Hindlimb muscle (tissue), 1 donor: ENCODE measurements at places on chromosomes 2 and 18.

- no peak for DNase-seq
Measured at GRCh38 chr2:86157009-86157556, 38.2 kb downstream of the IMMT start.

DNA sequence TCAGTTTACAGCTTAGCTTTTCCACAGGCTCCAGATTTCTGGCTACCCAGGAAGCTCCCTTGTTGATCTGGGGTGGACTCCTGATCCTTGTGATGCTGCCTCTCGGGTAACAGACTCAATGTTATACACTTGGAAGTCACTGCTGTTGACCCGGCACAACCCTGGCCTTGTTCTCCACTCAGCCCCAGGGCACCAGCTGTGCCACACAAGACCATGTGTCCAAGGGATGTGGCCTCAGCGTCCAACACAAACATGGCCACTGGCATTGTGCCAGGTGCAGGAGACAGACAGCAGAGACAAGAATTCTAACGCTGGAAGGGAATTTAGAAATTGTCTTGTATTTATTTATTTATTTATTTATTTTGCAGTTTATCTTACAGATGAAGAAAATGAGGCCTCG lies 39.0 kb upstream of the PPP4R1 start:
- DNase-seq, result no peak

- no peak for DNase-seq
Measured at GRCh38 chr2:207421671-207422070, 108.1 kb upstream of the CREB1 start.

- DNase-seq, result no peak
Measured at GRCh38 chr2:240584486-240585031, 2.0 kb upstream of the CAPN10 start.

DNA sequence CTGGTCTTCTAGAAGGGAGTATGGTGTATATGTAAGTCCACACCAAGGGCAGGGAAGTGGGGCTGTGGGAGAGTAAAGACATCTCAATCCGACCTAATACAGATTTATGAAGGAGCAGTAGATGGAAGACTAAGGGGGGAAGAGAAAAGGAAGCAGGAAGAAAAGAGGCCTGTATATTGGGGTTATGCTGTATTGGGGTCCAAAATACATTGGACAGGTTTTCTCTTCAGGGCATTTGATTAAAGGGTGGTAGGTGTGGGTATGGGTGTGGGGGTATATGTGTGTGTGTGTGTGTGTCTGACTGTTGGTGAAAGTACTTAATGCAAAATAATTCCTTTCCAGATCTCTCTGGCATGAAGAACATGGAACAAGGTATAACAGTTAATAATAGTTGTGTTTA lies 33.6 kb upstream of the SCYGR2 start:
- no peak for DNase-seq

GRCh38 chr18:79438898-79439627 lies 43.3 kb downstream of the NFATC1 start:
- peak; percentile 67 for DNase-seq

- no peak for DNase-seq
Measured at GRCh38 chr2:140242889-140243288, 1462.7 kb upstream of the NXPH2 start.

DNA sequence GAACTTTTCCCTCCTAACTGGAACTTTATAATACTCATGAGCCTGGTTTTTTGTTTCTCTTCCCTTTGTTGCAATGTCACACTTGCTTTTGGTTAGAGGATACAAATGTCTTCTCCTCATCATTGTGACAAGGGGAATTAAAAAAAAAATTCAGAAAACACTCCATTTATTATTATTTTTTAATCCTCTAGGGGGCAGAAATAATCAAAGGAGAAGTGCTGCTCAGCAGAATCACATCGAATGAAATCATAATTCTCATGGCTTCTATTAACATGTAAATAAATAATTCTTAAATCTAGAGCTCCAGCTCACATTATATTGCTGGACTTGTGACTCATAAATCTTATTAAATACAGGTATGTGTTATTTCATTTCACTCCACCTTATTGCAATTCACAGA lies 273.8 kb downstream of the TRIB2 start:
- no peak for DNase-seq

DNA sequence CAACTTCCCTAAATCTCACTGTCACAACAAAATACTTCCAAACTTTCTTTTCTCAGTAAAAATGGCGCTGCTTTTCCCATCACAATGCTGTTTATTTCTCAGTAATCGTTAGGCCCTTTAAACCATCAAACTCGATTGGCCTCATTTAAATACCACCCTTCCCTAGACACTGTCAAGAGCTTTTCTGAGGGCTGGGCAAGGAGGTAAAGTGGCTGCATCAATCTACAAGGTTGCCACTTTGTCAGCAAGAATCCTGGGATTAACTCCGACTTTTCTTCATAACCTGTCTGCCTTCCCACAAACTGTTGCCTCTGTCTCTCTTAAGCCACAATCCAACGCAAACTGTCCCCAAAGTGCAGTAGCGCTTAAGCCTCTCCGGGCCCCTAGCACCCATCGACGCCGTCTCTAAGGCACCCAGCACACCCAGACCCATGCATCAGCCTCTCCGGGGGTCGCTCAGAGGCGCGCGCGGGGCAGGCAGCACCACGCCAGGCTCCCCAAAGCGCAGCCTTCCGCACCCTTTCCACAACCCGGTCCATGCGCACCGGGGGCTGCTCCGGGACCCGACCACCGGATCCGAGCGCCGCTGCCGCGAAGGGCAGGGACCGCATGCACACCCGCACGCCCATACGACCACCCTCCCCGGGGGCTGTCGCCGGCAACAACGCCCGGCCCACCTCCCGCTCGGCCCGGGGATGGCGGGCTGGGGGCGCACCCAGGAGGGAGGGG lies 683 bp downstream of the MBOAT2 start:
- peak; percentile 22 for DNase-seq

DNA sequence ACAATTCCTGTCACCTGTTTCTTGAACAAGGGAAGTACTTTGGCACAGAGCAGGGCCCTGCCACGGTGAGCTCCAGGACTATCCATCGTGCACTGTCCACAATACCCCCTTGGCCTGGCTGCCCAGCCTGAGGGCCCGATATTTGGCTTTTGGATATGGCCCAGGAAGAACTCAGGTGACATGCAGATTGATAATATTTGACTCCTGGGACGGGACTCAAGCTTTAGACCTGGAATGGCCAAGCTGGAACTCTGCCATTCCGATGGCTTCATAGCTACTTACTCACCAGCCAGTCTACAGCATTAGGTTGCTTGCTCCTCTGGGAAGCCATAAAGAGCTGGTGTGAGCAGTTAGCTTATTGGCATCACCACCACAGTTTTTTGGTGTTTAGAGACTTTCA lies 26.6 kb downstream of the EML6 start:
- no peak for DNase-seq

DNA sequence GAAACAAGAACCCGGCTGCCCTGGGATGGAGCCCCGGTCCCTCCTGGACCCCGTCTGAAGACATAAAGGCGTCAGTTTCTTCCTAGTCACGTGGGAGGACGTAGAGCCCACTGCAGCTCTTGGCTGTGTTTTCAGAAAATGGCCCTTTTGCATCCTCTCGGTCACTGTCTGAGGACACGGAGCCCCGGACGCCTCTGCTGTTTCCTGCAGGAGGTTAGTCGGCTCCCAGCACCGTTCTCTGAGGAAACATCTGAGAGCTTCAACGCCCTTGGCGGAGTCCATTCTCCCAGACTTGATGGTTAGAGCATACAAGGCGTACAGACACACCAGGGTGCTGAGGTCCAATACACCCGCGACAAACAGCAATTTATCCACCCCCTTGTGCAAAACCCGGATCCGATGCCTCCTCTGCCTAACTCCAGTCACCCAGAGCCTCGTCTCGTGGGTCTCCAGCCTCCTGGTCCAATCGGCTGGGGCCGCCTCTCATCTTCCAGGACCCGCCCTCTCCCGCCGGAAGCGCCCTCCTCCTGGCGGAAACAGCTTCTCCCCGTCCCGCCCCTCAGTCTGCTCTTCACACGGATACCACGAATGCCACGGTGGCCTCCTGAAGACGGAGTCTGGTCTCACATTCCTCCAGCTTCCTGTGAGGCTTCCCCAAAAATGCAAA lies 119.4 kb downstream of the TMEM18 start:
- DNase-seq, result no peak

DNA sequence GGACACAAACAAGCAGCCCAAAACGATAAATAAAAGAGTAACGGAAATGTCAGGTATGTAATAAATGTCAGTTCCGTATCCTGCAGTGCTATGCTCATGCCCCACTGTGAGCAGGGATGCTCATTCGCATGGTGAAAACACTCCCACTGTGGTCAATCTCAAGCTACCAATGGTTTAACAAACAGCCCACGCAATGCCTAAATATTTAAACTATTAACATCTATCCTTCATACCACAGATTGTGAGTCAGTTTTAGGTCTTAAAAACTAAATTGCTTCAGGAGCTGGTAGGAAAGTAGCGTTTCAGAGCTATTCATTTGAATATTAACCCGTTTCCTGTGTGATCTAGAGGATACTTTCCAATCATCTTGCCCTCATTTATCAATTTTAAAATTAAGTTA lies 207.4 kb downstream of the TCF4 start:
- no peak for DNase-seq

GRCh38 chr2:205273627-205274026 lies 408.7 kb upstream of the NRP2 start:
- no peak for DNase-seq

- DNase-seq, result no peak
Measured at GRCh38 chr2:144114760-144115159, 405.2 kb downstream of the ZEB2 start.

DNA sequence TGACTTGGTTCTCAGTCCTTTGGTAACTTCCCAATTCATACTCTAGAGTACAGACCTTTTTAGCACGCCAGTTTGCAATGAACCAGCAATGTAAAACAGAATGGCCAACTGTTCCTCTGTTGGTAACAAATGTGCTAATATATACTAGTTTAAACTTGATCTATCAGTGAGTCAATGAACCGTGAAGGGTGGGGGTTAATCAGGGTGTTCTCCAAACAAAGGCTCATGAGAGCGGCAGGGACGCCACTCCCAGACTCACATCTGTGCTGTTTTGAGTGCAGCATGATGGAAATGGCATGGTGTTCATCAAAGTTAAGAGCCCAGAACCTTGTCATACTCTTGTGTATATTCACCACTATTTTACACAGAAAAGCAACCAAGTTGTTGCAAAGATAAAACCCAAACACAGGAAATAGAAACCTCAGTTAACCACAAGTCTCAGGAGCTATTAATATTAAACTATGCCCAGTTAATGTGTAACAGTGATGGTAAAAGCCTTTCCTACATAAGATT lies 70.3 kb downstream of the CERKL start:
- no peak for DNase-seq

DNA sequence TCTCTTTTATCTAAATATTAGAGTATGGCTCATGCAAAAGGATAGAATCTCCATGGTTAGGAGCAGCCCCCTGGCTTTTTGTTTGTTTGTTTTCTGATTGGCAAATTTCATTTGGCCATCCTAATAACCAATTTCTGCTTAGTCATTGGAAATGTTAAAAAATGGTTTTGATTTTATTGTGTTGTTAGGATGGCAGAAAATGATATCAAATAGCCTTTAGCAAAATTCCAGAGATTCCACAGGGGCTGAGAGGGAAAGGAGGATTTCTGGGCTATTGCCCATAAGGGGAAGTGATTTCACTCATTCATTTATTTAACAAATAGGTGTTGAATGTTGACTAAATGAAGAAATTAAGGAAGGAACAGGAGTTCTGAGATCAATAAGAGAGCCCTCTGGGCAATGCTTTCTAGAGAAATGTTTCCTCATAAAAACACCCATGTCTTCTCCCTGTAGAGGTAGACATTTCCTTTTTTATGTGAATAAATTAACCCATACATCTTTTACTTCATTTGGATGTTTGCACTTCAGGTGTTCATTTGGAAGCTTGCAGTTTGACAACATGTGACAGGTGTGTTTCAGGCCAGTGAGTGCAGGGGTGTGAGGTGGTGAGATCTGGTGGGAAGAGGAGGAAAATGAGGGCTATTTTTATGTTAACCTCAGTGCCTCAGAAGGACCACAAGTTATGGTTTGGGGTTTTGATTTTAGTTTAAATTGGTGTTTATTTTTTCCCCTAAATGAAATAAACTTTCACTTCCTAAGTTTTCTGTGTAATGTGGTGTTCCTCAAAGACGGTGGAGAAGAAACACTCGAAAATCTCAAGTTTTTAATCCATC lies 61.7 kb upstream of the EPC2 start:
- no peak for DNase-seq

DNA sequence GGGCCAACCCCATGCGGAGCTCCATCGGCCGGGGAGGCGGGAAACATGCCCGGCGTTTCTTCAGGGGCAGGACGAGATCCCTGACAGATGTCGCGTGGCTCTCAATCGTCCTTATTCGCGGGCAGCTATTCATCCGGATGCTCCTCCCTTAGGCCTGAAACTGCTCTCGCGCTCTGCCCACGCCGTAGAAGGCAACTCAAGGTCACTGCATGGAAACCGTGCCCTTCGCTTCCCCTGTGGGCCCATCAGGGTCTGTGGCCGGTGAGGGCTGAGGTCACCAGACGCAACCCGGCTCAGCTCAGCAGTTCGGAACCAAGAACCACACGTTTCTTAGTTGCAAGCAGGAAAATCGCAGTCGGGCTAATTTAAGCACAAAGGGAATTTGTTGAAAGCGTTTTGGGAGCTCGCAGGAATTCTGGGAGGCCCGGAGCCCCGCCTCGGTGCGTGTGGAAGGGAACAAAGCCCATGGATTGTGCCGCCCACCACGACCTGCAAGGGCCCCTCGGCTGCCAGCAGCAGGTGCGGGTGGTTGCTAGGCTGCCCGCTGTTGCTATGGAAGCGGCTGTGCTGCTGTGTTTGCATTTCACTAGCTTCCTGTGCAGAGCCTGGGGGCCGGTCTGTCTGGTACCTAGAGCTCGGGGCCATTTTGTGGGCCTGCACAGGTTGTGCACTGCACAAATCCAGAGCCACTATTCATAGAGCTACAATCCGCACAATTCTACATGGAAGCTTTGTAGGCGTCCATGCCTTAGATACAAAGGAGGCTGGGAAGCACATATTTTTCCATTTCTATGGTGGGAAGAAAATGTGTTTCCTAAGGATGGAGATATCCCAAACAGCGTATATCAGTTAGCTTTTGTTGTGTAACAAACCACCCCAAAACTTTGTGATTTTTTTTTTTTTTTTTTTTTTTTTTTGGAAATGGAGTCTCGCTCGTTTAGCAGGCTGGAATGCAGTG lies 6.0 kb upstream of the ALLC start:
- DNase-seq, result peak; percentile 59

- DNase-seq, result no peak
Measured at GRCh38 chr18:54405290-54405689, 47.6 kb downstream of the C18orf54 start.

- no peak for DNase-seq
Measured at GRCh38 chr18:79524181-79525078, 128.7 kb downstream of the NFATC1 start.
